ENCODE measurements at places on chromosomes 6 and 20. TPM values are rescaled to one million over a fixed set of nuclear protein-coding genes. Genes with fewer than 3 reads are reported as not detected.

DNA sequence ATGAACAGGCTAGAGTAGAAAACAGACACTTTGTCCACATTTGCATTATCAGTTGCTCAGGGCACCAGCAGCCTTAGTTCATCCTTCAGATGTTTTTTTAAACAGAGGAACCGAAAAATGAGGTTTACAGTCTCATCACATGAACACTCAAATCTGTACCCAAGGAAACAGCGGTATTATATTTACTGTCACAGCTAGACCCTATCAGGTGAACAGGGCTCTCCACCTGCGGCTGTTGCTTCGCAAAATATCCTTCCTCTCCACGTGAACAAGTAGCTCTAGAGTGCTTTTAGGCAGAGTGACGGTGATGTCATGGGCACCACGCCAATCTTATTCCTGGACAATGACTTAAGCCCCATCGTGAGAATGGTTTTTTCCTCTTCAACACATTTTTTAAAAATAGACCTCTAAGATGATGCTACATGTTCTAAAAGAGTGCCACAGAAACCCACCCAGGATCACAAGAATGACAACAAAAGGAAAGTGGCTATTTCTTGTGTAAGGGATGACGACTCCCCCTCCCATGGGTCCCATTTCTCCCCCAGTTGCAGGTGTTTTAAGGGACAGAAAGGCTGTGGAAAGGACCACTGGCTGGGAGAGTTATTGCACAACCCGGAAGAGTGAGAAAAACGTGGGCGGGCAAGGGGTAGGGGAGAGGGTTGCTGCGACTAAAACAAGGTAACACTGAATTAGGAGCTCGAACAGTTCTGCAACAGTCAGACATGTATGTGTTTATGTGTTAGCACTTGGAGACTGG is 77.7 kb downstream of the EFHC1 start:
- DNase-seq, result peak; percentile 49

DNA sequence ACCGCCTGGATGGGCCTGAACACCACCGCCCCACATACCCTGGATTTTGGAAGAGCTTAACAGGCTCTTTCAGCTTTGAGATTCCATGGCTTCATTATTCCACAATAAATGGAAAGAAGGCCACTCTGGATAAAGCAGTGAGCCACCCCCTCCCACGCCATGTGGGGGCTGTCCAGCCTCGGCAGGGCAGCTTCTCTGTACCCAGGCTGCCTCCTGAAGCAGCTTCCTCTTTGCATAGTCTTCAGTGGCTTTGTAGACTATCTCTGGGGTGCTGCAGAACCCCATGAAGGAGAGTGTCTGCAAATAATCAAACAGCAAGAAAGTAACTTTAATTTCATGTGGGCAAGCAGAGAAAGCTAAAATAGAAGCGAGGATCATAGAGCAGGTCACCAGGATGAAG is 96.6 kb upstream of the NXT1 start:
- DNase-seq, result no peak

- no peak for DNase-seq
These were observed 12.1 kb upstream of the UBE2J1 start for GRCh38 chr6:89364586-89364985.

- DNase-seq, result no peak
These were observed 208.7 kb downstream of the ALDH8A1 start for GRCh38 chr6:134741200-134741536.

WFDC10B gene
- not detected for total RNA-seq

DNAH8 gene
- not detected for total RNA-seq

DNA sequence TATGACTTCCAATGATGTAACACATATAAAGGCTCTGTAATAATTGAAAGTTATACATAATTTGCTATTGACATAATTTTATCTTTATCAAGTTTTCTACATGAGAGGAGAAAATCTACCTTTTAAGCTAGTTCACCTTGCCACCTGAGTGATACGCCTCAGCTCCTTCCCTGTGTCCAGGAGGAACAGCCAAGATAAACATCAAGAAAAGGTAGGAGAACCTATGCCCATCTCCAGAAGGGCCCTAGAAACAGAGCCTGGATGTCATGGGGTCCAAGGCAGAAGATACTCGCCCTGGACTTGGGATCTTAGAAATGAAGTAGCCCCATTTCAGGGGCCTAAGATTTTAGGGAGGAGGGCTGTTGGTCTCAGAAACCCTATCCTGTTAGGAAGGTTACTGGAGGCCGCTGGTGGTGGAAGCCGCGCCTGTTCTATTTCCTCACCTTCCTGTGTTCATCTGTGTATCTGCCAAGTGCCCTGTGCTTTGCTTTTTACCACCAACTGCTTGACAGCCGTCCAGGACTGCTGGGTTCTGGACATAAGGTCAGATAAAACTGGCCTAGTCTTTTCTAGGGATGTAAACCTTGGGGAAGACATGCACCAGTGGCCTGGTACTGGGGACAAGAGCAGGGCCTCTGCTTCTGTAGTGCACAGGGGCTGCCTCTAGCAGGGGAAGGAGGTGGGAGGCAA is 178.5 kb downstream of the ARID1B start:
- peak; percentile 67 for DNase-seq

GRCh38 chr20:54355631-54356280 is 119.6 kb upstream of the DOK5 start:
- no peak for DNase-seq

GRCh38 chr6:28863604-28864325 is 60.0 kb downstream of the TRIM27 start:
- DNase-seq, result peak; percentile 87

ANGPT4 gene
- not detected for total RNA-seq

DNA sequence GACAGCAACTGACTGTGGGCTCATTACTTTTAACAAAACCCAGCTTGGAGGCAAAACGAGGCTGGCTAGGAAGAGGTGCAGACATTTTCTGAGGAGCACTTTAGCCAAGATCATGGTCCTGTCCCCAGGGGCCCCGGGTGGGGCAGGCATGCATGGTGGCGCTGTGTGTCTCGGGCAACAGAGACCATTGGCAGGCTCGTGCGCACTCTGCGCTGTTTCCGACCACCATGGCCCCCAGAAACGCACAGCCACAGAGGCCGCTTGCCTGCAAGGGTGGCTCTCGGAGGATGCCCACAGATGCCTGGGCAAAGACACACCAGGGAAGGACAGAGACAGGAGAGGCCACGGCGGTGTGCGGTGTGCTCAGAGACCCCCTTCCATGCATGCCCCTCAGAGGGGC is 6.7 kb downstream of the BHLHE23 start:
- no peak for DNase-seq

MUC21 gene
- total RNA-seq, result not detected

DNA sequence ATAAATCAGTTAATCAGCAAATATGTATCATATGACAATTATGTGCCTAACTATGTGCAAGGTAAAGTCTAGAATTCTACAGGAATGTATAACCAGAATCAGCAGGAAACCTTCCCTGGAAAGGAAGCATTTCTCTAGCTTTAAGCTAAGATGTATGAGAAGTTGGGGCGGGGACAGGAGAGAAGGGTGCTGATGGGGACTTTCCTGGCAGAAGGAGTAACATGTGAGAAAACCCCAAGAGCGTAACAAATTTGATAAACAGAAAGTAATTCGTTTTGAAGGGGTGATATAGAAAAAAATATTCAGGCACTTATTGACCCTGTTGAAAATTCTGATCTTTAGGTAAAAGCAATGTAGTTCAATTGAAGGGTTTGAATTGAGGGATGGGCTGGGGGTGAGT is 226.1 kb downstream of the KHDRBS2 start:
- no peak for DNase-seq

DNA sequence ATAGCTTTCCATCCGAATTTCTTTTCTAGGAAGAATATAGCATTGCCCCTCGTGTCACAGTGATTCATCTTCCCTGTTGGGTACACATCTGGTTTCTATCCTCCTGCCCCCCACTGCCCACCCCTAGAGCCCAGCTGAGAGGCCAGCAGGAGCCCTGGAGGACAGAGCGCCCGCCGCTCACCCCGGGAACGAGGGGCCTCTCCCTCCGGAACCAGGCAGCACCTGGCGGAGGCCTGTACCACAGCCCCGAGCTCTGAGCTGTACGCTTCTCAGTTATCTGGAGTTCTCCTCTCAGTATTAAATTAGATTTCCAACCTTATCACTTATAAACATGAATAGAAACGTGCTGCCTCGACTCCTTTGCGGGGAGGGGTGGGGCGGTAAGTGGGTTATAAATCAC is 6.0 kb downstream of the ANKRD60 start:
- no peak for DNase-seq

DNA sequence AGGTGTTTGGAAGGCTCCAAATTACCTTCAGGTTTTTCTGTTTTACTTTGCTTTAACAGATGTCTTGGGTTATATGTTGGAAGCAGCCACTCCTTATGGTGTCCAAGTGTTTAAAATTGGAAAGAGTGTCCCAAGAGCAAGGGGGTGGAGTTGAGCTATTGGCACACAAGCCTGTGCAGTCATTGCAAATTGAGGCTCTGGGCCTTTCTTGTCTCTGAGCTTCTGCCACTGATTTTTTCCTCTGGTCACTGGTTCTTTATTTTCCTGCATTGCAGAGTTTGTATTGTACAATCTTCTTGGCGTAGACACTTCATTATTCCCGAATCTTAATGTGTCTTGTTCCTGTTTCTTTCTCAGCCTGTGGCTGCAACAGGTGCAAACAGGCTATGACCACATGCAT is 598.8 kb downstream of the RNF144B start:
- DNase-seq, result no peak

DNA sequence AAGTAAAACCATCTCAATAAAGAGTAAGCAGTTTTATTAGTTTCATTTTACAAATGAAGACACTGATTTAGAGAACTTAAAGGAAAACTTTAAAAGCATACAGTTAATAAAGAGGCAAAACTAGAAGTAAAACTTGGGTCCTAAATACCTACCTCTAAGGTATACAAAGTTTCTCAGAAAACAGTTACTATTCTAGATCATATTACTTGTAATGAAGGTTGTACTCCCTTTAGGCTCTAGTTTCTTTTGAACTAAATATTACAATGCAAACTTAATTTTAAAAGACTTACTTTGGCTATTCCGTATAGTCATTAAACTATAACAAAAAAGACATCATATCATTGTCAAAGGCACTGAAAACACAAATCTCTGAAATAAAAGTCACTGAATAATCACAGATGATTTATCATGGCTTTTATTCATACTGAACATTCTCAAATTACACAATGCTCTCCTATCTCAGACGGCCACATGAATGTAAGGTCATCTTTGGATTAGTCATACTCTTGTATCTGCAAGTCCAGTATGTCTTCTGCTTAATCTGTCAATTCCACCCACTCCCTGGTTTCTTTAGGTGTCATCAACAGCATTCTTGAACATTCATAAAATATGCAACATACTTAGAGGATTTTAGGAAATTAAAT is 361.6 kb upstream of the RUNX2 start:
- DNase-seq, result peak; percentile 88

- DNase-seq, result no peak
These were observed 25.8 kb upstream of the MTRF1L start for GRCh38 chr6:153028286-153028685.

DNA sequence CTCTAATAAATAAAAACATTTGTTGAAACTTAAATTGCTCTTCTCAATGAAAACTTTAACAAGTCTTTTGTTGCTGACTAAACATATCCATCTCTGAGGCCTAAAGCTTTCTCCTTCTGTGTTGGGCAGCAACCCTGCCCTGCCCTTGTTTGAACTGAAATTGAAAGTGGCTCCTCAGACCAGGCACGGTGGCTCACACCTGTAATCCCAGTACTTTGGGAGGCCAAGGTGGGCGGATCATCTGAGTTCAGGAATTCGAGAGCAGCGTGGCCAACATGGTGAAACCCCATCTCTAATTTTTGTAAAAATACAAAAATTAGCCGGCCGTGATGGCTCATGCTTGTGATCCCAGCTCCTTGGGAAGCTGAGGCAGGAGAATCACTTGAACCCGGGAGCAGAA is 29.2 kb upstream of the GNRH2 start:
- DNase-seq, result no peak

DNA sequence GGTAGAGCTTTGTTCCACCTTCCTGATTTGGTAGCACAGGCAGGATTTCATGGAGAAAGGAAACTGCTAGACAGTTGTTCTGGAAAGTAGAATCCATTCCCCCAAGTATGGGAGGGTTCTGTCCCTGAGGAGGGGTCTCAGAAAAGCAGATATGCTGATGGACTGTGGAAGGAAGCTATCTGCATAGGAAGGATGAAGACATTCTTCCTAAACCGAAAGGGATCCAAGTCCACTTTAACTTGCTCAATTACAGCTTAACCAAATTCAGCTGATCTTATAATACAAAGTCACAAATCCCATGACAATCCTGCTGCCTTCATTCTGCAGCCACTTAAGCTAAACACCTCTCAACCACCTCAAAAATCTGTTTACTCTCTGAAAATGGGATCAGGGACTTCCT is 2.6 kb downstream of the MAN1A1 start:
- DNase-seq, result no peak

- DNase-seq, result no peak
These were observed 429.0 kb downstream of the PREX1 start for GRCh38 chr20:48398506-48399449.

DNA sequence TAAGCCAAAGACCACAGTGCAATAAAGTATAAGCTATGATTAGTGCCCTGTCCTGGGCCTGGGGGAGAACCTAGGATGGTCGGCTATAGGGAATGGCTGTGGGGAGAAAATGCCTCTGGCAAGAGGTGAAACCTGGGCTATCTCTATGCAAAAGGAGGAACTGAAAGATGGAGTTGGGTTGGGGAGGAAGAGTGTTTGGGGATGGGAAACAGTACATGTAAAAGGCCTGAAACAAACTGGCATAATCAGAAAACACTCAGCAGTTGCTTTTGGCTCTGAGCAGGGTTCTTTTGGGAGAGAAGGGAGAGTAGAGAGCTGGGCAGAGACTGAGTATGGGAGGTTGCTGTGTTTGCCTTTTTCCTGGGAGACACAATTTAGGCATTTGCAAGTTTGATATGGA is 31.9 kb upstream of the FUCA2 start:
- DNase-seq, result no peak

TAP2 gene
- total RNA-seq, result 67.8 TPM

DNA sequence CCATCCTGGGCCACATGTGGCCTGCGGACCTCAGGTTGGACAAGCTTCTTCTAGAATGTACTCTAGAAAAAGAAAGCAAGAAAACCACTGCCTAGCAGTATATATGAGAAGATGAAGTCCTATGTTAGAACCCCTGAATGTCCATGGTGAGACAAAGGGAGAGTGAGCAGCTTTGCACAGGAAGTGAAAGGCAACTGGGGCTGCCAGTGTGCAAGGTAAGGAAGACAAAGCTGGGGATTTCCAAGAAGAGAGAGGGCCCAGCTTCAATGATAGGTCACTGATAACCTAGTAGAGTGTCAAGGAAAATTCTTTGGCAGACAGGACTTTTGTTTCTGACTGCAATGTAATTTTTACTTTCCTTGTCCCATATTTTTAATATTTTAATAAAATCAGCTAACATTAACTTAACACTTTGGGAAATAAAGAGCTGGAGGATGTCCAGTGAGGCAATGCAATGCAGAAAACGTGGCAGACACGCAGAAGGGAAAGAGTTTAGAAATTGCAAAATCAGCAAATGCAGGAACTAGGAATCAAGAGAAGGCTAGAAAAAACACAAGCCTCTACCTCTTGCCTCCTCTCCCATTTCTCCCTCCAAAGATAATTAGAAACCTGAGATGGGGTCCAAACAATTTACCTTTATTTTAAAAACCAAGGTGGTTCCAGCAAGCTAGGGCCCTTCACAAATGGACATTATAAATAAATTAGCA is 47.4 kb downstream of the CYP39A1 start:
- no peak for DNase-seq

HLA-DRA gene
- total RNA-seq, result 1.2 TPM

C4A gene
- total RNA-seq, result 5.6 TPM

GRCh38 chr6:158793432-158793831 is 25.7 kb downstream of the EZR start:
- peak; percentile 72 for DNase-seq
